ENCODE measurements at places on chromosomes 7 and 10. TPM values are rescaled to one million over a fixed set of nuclear protein-coding genes. Genes with fewer than 3 reads are reported as not detected.

Gene CFAP70
- 8.6 TPM for total RNA-seq

Gene ACTA2
- 410 TPM for total RNA-seq

Gene RFC2
- 25.1 TPM for total RNA-seq

- no peak for DNase-seq
Measured at GRCh38 chr7:85097844-85098243, 89.0 kb downstream of the SEMA3D start.
